Activated T-helper 1 cell treated with Interleukin-2 at 50 U/mL for 16 hours (primary cell): ENCODE measurements at places on chromosomes 11 and 22.

- no peak for DNase-seq
These were observed 27.7 kb downstream of the ARFGAP2 start for GRCh38 chr11:47148903-47149531.

- DNase-seq, result no peak
These were observed 7.8 kb downstream of the CCDC90B start for GRCh38 chr11:83278351-83278750.

DNA sequence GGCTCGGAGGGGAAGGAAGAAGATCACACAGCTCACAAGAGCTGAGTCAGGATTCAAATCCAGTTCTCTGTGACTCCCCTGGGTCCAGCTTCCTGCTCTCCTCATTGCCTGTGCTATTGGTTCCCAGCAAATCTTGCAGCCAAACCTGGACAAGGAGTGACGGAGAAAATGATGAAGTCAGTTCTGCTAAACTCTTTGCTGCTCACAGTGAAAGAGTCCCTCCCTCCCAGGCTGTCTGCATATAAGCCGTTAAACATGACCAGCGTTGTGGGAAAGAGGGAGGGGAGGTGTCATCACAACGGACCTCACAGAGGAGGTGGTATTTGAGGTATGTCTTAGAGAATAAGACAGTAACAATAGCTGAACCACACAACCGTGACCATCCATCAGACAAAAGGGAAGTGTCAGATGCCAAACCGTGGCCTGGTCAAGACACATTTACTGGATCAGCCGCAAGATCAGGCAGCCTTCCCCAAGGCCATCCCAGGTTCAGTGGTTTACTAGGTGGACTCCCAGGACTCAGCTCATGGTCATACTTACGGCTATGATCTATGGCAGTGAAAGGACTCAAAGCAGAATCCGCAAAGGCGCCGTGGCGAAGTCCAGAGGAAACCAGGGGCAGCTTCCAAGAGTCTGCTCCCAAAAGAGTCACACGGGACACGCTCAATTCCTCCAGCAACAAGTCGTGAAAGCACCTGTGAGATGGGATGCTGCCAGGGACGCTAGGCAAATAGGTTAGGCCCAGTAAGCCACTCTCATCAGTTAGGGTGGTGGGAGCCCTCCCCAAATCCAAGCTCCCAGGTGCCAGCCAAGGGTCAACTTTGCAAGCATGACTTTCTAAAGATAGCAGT is 2.8 kb upstream of the CYTH4 start:
- DNase-seq, result no peak

- no peak for DNase-seq
These were observed 75.9 kb downstream of the INSC start for GRCh38 chr11:15190611-15191010.

DNA sequence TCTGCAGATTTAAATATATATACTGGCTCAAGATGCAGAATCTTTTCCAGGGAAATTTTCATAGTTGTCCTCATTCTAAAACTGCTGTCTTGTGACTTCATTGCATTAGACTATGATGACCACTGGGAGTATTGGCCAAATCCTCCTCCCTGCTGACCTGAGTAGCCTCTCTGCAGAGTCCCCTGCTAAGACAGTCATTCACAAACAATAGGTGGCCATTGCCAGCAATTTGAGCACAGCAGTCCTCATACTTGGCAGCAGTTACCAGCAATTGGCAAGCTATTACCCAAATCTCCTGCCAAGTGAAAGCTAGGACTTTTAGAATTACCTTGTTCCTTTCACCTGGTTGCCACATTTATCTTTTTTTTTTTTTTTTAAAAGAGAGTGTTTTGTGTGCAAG is 325.8 kb downstream of the FAT3 start:
- DNase-seq, result no peak

DNA sequence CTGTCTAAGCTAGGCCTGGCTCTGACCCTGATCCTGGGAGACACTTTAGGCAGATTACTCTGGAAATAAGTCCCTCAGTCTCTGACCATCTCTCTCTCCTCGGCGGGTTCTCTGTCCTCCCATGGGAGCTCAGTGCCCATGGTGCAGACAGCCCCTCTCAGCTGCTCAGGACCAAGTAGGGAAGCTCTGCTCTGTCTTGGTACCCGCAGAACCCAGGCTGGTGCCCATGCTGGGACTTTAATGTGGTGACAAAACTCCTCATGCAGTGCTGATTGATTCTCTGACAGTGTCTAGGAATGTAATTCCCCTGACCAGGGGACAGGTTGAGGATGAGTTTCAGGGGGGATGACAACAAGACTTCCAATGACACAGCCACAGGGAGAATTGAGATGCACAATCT is 30.3 kb upstream of the GGTLC2 start:
- no peak for DNase-seq

DNA sequence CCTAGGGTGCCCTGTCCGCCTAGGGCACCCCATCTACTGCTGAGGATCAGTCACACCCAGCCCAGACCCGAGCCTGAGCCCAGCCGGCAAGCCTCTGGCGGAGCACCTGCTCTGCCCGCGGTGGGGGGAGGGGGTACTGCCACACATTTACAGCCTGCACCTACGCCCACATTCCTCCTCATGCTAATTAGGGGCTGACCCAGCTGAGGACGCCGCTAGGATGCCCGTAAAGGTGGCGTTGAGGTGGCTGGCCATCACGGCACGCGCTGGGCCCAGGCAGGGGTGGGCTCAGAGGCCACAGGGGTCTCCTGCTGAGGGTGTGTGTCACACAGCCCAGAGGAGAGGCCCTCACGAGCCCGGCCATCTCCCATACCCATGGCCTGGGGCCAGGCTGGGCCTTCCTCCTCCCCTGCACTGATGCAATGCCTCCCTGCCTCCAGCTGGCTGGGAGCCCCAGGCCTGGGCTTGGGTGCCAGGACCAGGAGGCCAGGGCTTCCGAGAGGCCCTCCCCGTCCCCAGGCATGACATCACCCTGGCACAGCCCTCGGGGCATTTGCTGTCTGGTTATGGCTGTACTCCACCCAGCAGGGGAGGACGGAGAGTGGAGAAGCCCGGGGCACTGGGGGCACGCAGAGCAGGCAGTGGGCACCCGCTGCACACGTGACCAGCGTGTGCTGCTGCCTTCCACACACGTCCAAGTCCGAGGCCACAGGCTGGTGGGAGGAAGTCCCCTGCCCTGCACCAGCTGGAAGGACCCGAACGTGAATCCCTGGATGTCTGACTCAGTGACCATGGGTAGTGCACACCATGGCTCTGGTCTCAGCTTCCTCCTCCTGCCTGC is 12.7 kb downstream of the DUSP8 start:
- no peak for DNase-seq

DNA sequence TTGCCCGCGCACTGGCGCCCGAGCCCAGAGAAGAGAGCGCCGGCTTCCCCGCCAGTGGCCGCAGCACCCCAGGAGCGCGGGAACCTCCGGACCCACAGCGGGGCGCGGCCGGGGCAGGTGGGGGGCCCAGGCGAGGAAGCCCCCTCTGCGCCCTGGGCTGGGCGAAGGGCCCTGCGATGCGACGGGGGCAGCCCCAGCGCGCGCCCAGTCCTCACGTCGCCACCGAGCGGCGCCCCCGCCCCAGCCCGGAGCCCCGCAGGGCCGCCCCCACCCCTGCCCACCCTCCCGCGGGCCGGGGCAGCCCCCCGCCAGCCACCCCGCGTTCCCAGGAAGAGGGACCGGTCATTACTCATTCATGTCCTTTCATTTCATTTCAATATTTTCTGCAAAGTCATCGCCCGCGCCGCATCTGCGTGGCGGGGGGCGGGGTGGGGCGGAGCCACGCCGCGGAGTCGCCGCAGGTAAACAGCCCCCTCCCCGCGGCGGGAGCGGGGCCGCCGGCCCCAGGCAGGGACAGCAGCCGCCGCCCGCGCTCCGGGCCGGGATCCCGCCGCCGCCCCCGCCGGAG is 673 bp upstream of the PANX2 start:
- no peak for DNase-seq

- no peak for DNase-seq
These were observed 44.5 kb downstream of the RTN4R start for GRCh38 chr22:20223421-20224255.

- no peak for DNase-seq
These were observed 7.6 kb upstream of the SERPINH1 start for GRCh38 chr11:75554258-75555022.

DNA sequence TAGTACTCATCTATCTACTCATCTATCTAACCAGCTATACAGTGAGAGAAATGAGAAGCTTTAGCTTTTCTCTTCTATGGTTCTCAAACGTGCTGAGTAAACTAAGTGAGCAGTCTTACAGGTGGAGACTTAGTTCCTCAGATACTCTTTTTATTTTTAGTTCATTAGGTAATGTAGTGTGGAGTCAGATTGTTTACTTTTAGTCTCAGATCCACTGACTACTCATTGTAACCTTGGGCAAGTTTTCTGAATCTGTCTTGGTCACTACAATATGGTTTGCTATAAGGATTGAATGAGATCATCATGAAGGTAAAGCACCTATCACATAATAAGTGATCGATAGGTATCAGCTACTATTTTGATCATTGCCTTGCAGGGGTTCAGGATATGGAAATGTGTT is 160.1 kb downstream of the RAB38 start:
- DNase-seq, result no peak

- DNase-seq, result no peak
These were observed 1.2 kb downstream of the RTL6 start for GRCh38 chr22:44496844-44497217.

DNA sequence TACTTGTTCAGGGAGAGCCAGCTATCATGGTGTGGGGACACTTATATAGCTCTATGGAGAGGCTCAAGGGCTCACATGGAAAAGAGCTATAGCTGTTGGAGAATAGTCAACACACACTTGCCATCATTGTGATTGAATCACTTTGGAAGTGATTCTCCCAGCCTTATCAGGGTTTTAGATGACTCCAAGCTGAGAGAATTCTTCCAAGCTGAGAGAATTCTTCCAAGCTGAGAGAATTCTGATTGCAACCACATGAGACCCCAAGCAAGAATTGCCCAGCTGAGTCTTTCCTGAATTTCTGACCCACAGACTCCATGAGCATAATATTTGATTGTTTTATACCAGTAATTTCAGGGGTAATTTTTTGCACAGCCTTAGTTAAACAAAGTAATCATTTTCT is 1318.3 kb upstream of the RAG2 start:
- no peak for DNase-seq

DNA sequence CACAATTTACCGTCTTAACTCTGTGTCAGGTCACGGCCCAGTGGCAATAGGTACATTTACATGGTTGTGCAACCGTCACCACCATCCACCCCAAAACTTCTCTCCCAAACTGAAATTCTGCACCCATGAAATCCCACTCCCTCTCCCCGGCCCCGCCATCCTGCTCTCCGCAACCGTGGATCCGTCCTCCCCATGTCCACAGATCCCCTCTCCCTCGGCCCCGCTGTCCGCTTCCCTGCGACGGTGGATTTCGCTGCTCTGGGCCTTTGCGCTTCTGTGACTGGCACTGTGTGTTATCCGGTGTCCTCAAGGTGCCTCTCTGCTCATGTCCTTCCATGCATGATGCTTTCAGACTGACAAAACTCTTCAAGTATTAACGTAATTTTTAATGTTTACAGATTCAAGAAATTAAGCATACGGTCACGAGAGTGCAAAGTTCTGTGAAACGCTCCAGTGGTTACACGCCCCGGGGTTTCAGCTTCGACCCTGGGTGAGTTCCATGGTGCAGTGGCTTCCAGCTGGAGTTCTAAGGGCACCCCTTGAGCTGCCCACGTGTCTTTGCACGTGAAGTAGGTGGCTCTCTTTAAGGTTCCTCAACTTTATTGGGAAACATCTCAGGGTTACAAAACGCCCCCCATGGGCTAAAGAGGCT is 76.4 kb downstream of the KCNQ1 start:
- DNase-seq, result no peak

- no peak for DNase-seq
These were observed 363.7 kb downstream of the NXPE2 start for GRCh38 chr11:115042002-115042401.

DNA sequence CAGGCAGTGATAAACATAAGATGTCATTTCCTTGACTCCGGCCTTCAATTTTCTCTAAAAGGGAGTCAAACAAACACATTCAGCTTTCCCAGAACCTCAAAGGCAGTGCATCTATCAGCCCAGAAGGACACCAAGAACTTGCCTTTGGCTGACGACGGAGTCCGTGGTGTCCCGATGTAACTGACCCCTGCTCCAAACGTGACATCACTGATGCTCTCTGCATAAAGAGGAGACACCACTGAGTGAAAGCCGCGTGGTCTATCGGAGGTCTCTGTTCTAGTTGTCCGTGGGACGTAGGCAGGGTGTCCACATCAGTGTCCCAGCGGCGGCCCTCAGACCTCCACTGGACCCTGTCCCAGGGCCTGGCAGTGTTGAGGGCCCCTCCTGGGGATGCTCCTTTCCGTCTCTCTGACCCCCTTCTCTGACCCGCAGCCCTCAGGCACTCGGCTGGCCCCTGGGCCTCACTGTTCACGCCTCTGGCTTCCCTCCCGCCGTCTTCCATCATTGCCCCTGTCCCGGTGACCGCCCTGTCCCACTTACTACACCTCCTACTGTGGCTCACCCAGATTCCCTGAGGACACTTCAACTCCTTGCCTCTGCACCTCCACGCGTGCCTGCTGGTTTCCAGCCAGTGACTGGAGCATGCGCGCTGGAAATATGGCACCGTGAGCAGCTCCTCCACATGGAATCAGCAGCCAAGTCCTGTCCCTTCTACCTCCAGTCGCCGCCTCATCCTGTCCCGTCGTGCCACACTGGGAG is 70.4 kb downstream of the NCAPD3 start:
- DNase-seq, result no peak

DNA sequence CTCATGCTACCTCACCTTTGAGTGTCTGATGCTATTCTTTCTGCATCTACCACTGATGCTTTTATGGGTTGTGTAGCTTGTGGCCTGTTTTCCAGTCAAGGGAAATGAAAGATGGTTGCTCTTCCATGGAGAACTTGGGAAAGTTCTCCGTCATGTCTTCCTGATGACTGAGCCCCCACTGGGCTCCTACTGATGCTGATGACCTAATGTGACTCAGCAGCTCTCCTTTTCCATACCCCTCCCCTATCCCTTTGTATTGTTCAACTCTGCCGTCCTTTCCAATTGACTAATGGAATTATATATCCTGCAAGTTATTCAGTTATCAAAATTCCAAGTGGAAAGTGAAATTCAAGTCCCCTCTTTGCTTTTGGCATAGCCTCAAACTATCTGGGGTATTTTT is 44.7 kb downstream of the REXO2 start:
- DNase-seq, result no peak

DNA sequence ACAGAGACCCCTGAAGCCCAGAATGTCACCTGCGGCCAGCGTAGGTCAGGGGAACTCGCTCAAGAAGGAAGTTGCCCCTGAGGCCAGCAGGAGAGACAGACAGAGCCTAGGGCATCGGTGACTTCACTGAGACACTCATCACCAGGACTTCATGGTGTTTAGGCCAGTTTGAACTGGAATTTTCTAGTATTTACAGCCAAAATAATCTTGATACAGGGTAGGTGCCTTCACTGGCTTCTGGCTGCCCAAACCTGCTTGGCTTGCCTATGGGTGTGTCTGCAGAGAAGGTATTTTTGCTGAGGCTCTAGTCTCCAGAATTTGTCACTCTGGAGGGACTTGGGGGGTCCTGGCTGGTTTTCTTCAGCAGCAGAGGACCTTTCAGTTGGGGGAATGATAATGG is 86.6 kb downstream of the FBXO7 start:
- no peak for DNase-seq
